Thoracic aorta (tissue), 2 donors: ENCODE measurements at places on chromosomes 11 and 22. TPM values are rescaled to one million over a fixed set of nuclear protein-coding genes. Genes with fewer than 3 reads are reported as not detected.

DNA sequence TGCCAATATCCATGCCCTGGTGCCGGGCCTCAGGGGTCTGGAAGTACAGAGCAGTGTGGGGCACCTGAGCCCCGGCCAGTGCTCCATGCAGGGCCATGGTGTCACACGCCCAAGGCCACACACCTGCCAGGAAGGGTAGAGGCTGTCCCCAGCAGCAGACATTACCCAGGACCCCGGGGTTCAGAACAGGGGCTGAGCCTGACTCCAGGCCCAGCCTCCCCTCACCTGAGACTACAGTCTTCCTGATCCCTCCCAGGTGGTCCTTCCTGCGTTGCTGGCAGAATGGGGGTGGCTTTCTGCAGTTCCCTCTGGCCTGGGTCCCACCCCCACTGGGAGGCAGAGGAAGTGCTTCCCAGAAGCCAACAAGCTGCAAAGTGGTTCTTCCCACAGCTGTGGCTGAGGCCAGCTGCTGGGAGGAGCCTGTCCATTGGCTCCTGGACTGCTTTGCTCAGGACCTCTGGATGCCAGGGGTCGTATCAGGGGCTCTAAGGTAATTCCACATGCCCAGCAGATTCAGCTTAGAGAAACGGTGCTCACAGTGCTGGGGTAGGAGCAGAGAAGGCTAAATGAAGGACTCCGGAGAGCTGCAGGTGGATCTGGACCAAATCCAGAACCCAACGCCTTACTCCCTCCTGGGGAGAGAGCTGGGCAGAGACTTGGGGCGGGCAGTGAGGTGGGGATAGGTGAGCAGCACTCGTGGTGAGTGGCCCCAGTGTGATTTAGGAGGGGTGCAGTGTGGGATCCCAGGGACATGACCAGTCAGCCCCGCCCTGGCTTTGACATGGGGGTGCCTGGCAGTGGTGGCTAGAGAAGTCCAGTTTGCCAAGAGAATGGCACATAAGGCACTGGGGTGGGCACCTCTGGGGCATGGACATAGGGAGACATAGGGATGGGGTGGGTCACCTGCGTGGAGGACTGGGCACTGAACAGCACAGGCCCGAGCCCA lies 12.6 kb downstream of the TCIRG1 start:
- no peak for DNase-seq

- DNase-seq: no peak
These were observed 54.6 kb downstream of the ZBTB44 start for GRCh38 chr11:130260080-130260627.

GRCh38 chr11:95138448-95138847 lies 48.8 kb downstream of the ENDOD1 start:
- no peak for DNase-seq

DNA sequence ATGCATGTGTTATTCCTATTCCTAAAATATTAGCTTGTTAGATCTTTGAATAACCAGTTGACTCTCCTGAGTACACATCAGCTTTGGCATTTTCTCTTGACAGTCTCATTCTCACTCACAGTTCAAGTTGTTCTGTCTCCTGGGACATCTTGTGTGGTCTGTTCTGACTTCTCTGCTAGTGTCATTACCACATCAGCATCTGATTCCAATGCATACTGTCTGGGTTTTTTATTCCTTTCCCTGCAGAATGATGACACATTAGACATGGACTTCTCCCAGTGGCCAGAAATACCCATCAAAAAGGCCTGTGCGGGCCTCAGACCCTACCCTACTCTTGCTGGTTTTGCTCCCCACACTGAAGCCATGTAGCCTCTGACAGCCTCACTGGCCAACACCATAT lies 2.7 kb downstream of the ZNF74 start:
- DNase-seq: no peak

GRCh38 chr11:134915212-134915611 lies 503.2 kb upstream of the B3GAT1 start:
- DNase-seq: peak; percentile 43

DNA sequence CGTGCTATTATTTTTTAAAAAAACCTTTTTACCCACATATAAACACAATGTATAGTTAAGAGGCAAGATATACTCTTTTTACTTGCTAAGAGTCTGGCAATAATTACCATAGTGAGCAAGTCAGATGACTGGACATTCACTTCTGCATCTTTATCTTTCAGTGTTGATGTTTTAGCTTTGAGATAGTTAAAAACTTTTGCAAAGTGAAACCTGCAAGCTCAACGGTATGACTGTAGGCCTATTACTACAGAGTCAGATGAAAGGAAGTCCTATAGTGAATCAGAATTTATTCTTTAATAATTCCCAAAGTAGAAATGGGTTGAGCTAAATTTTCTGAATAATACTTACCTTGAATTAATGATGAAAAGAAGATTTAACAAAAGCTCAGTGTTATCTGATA lies 236.7 kb upstream of the CCDC90B start:
- DNase-seq: no peak

GRCh38 chr22:43882122-43882767 lies 9.6 kb downstream of the PNPLA5 start:
- DNase-seq: no peak

DNA sequence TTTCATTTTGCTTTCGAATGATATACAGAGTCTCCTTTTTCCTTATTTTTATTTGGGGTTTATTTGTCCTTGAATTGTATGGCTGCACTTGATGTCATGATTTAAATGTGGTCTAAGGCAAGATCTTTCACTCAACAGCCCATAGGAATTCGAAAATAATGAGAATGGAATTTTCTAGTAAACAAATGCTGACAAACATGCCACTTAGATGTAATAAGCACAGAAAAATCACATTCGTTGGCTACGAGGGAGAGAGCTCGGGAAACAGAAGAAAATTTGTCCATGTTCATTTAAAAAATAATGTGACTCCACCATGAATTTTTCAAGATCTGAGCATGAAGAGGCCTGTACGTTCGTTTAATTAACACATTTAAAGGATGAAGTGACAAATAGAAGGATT lies 73.0 kb downstream of the BLID start:
- no peak for DNase-seq

- DNase-seq: no peak
These were observed 30.4 kb upstream of the SHANK2 start for GRCh38 chr11:71282581-71283351.

DNA sequence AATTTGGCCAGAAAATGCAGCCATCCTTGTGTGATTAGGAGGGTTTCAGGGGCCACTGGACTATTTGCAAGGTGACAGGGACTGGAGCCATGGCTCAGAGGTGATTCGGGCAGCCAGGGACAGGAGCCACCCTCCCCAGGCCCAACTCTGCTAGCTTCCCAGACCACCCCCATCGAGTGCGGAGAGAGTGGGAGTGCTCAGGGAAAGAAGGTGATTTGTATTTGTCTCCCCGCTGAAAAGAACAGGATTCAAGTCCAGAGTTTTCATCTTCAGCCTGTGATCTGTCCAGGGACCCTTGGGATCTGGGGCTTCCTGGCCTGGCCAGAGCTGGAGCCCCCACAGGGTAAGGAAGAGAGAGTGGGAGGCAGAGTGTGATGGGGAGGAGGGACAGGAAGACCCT lies 22.4 kb upstream of the TEF start:
- no peak for DNase-seq

DNA sequence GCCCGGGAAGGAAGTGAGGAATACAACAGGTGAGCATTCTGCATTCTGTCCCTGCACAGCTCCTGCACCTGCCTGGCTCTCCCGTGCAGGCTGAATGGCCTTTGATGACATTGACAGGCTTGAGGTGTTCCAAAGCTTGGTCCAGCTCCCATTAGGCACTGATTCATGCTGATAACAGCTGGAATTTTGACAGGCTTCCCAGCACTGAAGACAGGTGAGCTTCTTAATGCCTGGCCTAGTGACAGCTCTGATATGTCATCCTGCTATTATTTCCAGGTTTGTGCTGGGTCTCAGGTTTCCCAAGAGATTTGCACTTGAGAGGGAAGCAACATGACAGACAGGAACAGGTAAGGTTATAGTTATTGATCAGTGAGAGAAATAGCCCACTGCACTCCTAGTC lies 58.0 kb upstream of the MTNR1B start:
- DNase-seq: no peak

DNA sequence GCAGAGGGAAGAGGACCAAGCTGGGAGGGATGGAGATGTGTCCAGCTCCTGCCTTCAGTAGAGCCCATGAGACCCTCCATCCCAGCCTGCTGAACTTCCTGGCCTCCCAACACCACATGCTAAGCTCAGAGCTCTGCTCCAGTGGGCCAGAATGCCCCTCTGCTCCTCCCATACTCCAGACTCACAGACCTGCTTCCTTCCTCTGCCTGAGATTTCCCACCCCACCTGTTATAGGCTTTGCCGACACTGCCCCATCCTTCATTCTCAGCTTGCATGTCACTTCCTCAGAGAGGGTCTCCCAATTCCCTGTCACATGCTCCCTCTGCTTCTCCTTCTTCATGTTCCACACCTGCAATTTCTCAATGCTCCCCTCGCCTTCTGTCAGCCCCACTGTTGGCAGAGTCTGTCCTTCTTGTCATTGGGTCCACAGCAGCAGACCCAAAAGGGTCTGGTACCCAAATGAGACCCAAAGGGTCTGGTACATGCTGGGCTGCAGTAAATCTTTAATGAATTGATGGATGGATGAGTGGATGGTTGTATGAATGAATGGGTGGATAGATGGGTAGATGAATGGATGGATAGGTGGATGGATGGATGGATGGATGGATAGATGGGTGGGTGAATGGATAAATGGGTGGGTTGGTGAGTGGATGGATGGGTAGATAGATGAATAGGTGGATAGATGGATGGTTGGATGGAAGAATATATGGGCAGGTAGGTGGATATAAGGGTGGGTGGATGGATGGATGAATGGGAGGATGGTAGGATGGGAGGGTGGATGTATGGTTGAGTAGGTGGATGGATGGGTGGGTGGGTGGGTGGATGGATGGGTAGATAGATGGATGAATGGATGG lies 105.3 kb upstream of the FGF3 start:
- no peak for DNase-seq

LAYN gene
- total RNA-seq: 25.6 TPM

RFPL1 gene
- not detected for total RNA-seq

GRCh38 chr11:122097419-122098001 lies 18.5 kb downstream of the BLID start:
- DNase-seq: no peak
